ENCODE measurements at places on chromosomes 13 and 19.

- no peak for DNase-seq
Measured at GRCh38 chr19:2308114-2308556, at the start of gene LINGO3. Gene LINGO3 (minus strand): TSS chr19:2308154. CDS start chr19:2291776, 16,378 bp downstream.

- peak; percentile 68 for DNase-seq
Measured at GRCh38 chr19:47447470-47448359, 24.0 kb downstream of the SLC8A2 start.

GRCh38 chr19:49907745-49908446, 11.2 kb upstream of the IL4I1 start:
- DNase-seq, result no peak

DNA sequence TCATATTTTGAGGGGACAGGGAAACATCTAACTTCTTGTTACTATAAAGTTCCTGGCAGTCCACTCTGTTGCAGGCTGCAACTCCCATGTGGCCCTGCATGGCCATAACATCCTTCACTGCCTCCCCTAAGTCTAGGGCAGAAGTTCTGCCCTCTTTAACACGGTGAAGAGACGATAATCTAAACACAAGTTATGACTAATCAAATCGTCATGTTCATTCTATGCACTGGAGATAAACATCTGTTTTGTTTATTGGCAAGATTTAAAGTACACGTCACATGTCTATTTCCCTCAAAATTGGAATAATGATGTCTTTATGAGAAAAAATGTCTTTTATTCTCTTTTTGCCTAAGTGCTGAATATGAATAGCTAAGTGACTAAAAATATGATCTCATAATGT, 1629.4 kb downstream of the PCDH9 start:
- DNase-seq, result peak; percentile 78

- DNase-seq, result no peak
Measured at GRCh38 chr13:44622261-44622660, 46.1 kb upstream of the TSC22D1 start.

DNA sequence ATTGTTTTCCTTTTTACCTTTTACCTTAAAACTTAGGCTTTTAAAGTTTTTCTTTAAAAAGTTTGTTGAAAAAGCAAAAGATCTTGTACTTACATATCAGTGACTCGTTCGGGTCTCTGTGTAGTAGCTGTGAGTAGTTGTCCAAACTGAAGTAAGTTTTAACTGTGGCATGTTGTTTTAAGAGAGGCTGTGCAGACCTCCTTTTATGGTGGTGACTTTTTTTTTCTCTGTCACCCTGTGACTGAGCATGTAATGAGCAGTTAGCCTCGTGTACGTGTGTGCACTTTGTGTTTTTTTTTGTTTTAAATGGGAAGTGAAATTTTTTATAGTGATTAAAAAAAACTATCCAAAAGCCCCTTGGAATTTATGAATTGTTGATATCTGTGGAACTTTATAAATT, at the start of gene GPR183:
GPR183 (minus strand) TSS at position 153 of the 400 bp plus-strand sequence. CDS start 11,254 bp downstream, outside the sequence.
- no peak for DNase-seq

GRCh38 chr13:37651891-37652290, 53.3 kb upstream of the POSTN start:
- no peak for DNase-seq

DNA sequence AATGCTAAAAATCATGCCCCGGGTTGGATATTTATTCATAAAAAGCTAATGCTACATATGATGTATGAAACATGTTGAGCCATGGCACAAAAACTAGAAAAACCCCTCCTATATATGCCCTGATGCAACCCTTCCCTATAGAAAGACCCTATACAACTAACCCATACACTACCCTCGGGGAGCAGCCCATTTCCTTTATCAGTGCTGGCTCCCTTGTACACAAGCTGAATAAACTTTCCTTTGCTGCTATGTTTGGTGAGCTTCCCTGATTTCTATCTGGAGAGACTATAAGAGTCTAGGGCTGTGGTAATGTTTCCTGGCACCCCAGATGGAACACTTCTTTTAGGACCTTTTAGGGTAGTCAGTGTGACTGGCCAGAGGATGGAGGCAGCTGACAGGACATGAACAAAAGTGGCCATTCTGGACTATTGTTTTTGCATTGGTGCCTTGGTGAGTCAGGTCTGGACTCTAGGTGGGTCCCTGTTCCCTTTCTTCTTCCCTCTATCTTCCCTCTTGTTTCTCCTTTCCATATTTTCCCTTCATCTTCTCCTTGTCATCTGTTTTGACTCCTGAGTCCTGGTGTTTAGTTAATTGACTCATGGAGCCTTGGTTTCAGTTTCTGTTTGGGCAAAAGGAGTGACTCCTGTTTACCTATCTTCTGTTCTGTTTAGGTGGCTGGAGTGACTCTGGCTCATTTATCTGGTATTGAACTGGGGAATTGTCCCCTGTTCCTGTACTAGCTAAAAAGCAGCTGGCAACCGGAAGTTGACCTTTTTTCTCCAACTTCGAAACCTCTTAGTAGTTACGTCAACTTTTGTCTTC, 1321.8 kb upstream of the PCDH9 start:
- DNase-seq, result no peak

GRCh38 chr19:48698046-48698445, 2.3 kb downstream of the FUT2 start:
- DNase-seq, result peak; percentile 15

DNA sequence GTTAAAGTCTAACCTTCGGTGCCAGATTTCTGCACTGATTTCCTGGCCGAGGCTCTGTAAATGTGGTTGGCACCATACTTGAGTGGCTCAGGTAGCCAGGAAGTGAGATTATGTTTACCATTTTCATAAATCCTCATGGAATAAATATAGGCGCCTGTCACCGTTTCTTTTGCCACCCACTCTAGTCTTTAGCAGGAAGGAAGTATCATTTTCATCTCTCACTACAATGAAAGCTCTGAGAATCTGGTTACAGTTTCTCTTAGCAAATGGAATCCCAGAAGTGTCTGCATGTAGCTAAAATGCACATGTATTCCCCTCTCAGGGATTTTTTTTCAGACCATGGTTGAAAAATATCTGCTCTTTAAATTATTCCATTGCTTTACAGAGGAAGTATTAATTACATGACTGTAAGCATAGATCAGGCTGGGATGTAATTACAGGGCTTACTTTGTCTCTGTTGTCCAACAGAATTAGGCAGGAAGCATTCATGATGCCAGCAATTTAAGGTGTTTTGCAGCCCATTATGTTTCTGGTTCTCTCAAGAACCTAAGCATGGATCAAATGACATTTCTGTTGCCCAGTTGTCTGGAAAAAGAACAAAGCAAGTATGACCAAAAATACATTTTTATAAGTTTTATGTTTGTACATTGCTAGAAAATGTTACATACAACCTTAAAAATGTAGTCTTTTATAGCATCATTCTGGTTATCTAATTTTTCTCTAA, 221.7 kb upstream of the SPRY2 start:
- no peak for DNase-seq

- DNase-seq, result peak; percentile 68
Measured at GRCh38 chr19:49497047-49497788, 984 bp downstream of the RPS11 start.

DNA sequence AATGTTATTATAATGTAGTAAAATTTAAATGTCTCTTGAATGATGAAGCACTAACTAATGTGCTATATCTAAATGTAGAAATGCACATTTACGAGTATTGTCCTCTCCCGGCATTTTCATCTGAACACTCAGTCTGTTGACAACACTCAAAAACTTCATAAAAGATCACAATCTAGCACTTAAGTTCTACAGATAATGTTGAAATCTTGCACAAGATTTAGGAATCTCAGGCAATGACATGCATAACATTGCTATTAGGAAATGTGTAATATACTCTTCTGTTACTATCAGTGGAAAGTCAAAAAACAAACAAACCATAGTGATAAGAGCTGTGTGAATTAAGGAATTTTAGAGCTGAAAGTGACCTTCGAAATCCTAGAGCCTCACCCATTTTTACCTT, 37.5 kb upstream of the XPO4 start:
- no peak for DNase-seq

GRCh38 chr13:95797016-95797415, 120.1 kb downstream of the DNAJC3 start:
- peak; percentile 8 for DNase-seq

DNA sequence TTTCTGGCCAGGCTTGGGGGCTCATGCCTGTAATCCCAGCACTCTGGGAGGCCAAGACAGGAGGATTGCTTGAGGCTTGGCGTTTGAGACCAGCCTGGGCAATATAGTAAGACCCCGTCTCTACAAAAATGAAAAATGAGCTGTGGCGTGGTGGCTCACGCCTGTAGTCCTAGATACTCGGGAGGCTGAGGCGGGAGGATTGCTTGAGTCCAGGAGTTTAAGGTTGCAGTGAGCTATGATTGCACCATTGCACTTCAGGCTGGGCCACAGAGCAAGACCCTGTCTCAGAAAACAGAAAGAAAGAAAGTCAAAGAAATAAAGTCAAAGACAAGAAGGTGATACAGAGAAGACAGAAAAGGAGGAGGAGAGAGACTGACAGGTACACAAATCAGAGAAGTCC, 2.5 kb upstream of the CACNG6 start:
- no peak for DNase-seq

DNA sequence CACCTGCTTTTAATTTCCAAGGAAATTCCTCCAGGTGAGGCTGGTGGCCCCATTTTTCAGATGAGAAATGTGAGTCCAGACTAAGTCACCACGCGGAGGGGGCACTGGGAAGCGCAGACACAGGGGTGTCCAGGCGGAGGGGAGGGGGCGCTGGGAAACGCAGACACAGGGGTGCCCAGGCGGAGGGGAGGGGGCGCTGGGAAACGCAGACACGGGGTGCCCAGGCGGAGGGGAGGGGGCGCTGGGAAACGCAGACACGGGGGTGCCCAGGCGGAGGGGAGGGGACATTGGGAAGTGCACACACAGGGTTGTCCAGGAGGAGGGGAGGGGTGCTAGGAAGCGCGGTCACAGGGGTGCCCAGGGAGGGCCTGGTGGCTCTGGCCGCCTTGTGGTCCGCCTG, 3.5 kb downstream of the GRK1 start:
- peak; percentile 59 for DNase-seq

DNA sequence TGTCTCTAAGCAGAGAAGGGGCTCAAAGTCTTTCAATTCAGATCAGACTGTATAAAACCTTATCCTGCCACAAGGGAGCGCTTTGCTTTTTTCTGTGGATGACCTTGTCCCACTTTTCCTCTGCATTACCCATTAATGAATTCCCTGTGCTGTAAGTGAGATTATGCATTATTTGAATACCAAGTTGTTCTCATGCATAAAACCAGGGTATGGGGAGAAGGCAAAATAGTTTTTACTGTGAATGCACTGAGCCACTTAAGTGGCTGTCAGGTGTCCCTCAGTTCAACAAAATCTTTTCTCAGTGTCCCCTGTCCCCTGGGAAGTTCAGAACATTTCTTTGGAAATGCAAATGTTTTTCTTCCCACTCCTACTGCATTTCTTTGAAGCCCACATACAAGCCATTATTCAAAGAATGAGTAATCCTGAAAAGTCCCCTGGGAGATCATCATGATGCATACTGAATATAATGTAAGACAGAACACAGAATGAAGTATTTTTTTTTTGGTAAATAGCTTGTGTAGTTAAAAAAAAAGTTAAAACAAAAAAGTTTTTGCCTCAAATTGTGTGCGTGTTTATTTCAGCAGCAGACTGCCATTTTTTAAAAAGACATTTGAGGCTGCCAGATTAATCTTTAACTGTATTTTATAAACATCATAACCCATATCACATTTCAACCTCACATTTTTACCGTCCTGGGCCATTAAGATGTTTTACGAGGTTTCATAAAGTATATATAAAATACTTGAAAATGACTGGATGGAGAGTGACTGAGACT, 506.7 kb upstream of the PCDH9 start:
- DNase-seq, result no peak

- no peak for DNase-seq
Measured at GRCh38 chr19:51185868-51186215, 39.0 kb upstream of the CD33 start.

DNA sequence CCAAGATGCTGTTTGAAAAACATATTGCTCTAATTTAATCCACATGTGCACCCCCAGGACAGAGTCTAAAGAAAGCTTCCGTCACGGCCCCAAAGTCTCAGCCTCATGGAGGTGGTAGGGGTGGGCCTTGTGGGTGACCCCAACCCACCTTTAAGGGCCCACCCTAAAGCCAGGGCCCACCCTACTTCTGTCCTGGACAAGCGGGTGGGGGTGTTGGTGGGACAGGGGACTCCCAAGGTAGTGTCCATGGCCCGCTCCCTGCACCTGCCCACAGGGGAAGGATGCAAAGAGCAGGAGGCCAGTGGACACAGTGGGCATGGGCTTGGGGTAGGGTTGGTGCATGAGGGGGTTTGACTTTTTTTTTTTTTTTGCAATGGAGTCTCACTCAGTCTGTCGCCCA, 66.8 kb downstream of the KCTD15 start:
- no peak for DNase-seq

GRCh38 chr13:47480951-47481350, 520.1 kb downstream of the SUCLA2 start:
- no peak for DNase-seq

DNA sequence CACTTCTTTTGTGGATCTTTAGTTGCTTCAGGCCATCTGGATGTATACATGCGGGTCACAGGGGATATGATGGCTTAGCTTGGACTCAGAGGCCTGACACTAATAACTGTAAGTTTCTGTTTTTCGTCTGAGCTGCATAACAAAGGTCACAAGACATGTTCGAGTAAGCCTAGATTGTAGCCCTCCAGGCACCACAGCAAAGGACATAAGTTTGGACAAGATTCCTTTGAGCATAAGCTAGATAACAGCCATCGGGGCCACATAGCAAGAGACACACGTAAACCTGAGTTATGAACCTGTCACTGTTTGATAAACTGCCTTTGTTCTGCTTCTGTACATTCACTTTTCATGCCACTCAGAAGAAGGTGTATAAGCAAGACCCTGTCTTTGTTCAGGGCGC, 14.6 kb downstream of the IGFL3 start:
- DNase-seq, result no peak

DNA sequence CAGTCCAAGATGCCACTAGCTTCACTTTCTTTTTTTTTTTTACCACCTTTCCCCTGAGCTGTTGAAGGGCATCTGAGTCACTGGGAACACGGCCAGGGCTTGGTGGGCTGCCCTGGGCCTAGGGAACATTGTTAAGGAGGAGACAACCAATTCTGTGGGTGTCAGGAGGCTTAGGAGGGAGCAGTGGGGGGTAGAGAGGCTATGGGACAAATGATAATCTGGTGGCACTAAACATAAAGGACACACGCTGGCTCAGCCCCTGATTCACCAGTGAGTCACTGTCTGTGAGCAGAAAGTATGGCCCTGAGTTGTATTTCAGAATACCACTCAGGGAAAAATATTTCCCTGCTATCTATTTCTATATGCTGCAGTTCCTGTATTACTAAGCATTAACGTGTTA, 207.8 kb downstream of the DCLK1 start:
- peak; percentile 84 for DNase-seq

DNA sequence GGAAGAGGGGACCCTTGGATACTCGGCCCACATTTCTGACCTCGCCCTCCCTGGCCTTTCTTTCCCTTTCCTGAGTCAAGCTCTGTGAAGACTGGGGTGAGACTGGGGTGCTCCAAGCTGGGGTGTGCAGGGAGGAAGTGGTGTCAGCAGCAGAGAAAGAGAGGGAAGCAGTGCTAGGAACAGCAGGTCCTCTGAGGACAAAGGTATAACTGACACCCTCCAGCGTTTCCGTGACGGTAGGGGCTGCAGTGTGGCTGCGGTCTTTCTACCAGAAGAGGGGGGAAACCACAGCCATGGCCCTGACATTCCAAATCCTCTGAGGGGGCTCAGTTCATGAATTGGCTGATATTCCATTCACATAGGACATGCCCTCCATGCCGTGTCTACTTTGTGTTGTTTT, 1.1 kb downstream of the KIR3DL2 start:
- DNase-seq, result no peak

GRCh38 chr13:90365130-90365529, 982.4 kb upstream of the MIR17HG start:
- DNase-seq, result no peak

GRCh38 chr13:21971662-21972621, 301.1 kb downstream of the FGF9 start:
- no peak for DNase-seq

GRCh38 chr19:34428549-34429285, 536 bp downstream of the UBA2 start:
- no peak for DNase-seq
